Astrocyte (in vitro differentiated cells and primary cell): ENCODE measurements at places on chromosomes 5 and 9.

GRCh38 chr9:88198341-88198807 lies 60.1 kb upstream of the SPATA31C2 start:
- peak; percentile 72 for DNase-seq

- DNase-seq: no peak
Measured at GRCh38 chr9:89400403-89401116, 82.3 kb downstream of the SECISBP2 start.

- DNase-seq: no peak
Measured at GRCh38 chr5:122173474-122174415, 44.4 kb downstream of the ZNF474 start.

DNA sequence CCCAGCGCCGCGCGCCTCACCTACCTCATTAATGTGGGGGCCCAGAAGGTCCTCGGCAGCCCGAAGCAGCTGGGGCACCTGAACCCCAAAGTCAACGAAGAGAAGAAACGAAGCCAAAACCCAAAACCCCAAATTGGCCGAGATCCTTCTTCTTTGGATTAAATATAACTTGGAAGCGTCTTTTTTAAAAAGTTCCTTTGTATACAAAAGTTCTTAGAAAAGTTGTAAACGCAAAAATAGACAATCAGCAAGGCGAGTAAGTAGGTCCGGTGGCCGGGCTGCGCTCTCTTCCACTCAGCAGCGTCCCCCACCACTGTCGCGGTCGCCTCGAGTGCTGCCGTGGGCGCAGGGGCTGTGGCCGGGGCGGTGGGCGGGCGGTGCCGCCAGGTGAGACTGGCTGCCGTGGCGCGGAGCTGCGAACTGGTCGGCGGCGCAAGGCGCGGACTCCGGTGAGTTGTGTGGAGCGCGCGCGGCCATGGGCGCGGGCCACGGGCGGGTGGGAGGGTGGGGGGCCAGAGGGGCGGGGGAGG lies 360 bp downstream of the KLF4 start:
- no peak for DNase-seq

GRCh38 chr5:142428036-142428772 lies 103.4 kb upstream of the SPRY4 start:
- DNase-seq: no peak

GRCh38 chr5:375921-376798 lies 54.6 kb downstream of the AHRR start:
- DNase-seq: no peak

GRCh38 chr9:112846528-112847488 lies 43.9 kb downstream of the SLC46A2 start:
- DNase-seq: peak; percentile 75

DNA sequence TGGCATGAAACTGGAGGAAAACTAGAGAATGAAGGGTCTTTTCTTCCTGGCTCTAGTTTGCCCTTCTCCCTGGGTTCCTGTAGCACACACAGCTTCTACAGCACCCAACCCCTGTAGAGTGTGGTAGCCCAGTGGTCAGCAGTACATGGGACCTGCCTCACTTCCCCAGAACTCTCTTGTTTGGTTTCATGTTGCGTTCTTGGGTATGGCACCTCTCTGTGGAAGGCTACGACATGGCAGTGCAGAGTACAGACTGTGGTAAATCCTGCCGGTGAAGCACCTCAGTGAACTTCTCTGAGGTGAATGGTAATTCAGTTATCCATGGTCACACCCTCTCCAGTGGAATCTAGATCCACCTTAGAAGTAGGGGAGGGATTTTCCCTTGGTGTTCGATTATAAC lies 105.5 kb downstream of the TLR4 start:
- DNase-seq: no peak

GRCh38 chr9:34989946-34990635 lies 546 bp downstream of the DNAJB5 start:
- peak; percentile 52 for DNase-seq

DNA sequence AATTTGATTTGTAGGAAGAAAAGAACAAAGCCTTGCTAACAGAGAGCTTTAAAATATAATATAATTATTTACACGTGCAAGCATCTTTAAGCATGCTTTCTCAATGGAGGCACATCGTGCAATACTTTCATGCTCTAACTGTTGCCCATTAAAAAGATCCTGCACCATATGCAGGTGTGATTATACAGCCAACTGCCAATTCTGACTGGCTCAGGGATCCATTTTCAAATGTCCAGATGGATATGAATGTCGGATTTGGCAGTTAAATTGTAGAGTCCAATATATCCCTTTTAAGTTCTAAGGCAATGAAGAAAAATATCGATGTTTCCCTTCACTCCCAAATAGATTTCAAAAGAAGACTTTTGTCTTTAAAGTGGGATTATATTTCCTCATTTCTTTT lies 416.4 kb upstream of the CD180 start:
- no peak for DNase-seq

GRCh38 chr9:36140086-36141084 lies 3.9 kb downstream of the GLIPR2 start:
- DNase-seq: no peak

- DNase-seq: no peak
Measured at GRCh38 chr5:177457852-177458681, 11.5 kb downstream of the PRR7 start.

DNA sequence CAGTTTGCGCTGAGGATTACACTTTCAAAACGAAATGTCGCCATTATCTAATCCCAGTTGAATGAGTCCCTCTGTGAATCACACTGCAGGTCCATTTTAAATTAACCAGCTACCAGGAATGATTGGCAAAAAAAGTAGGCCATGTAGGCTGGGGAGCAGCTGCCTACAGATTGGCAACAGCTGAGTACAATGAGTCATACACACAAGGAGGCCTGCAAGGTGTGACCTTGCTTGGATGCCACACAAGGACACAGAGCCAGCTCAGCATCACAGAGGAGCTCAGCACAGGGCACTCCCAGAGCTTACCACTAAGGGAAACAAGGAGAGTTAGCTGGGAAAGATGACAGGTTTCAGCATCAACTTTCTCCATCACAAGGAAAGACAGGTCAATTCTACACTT lies 12.9 kb downstream of the HAVCR1 start:
- DNase-seq: peak; percentile 16

- no peak for DNase-seq
Measured at GRCh38 chr9:111621895-111622480, 9.1 kb upstream of the DNAJC25 start.

GRCh38 chr5:109252731-109253130 lies 157.0 kb downstream of the PJA2 start:
- no peak for DNase-seq

GRCh38 chr5:72209147-72210115 lies 102.2 kb downstream of the MAP1B start:
- DNase-seq: peak; percentile 31

- peak; percentile 73 for DNase-seq
Measured at GRCh38 chr5:67414712-67415111, 218.1 kb upstream of the CD180 start.

DNA sequence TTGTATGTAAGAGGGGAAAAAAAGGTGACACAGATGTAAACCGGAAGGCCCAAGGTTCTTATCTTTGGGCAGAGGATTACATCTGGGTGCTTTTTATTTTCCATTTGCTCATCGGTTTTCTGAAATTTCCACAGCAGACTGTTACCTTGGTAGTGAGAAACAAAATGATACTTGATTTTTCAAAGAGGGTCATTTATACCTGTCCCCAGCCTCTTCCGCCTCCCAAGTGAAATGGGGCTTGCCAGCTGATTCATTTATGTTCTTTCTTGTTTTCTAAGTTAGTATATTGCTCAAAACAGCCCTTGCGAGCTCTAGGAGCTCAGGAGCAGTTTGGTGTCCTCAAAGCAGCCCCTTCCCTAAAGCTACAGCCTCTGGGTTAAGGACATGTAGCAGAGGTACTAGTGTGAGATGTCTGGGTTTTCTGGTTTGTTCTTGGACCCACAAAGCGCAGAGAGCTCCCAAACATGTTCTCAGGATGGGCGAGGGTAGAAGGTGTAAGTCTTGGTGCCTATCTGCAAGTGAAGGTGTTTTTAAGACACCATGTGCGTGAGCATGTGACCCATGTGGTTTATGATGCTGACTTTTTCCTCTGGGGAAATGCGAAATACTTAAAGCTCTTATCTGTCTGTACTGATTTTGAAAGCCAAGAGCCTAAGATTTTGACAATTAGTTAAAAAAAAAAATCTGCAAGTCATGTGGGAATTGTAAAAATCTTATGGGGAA lies 38.3 kb downstream of the DAPK1 start:
- DNase-seq: no peak

DNA sequence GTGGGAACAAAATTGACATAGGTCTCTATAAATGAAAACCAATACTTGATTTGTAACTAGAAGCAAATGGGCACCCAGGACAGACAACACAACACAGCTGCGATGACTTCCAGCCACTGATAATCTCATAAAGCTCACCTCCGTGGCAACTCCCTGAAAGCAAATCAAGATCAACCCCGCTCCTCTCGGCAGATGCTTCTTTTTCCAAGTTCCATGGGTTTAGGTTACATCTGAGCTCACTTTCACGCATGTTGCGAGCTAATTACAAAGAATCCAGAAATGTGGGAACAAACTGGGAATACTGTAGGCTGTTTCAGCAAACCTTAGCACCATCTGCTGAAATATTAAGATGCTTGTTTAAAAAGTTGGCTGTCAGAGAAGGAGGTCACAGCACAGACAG lies 153.9 kb downstream of the ELAVL2 start:
- DNase-seq: no peak

GRCh38 chr9:111877420-111877819 lies 19.2 kb upstream of the UGCG start:
- no peak for DNase-seq

DNA sequence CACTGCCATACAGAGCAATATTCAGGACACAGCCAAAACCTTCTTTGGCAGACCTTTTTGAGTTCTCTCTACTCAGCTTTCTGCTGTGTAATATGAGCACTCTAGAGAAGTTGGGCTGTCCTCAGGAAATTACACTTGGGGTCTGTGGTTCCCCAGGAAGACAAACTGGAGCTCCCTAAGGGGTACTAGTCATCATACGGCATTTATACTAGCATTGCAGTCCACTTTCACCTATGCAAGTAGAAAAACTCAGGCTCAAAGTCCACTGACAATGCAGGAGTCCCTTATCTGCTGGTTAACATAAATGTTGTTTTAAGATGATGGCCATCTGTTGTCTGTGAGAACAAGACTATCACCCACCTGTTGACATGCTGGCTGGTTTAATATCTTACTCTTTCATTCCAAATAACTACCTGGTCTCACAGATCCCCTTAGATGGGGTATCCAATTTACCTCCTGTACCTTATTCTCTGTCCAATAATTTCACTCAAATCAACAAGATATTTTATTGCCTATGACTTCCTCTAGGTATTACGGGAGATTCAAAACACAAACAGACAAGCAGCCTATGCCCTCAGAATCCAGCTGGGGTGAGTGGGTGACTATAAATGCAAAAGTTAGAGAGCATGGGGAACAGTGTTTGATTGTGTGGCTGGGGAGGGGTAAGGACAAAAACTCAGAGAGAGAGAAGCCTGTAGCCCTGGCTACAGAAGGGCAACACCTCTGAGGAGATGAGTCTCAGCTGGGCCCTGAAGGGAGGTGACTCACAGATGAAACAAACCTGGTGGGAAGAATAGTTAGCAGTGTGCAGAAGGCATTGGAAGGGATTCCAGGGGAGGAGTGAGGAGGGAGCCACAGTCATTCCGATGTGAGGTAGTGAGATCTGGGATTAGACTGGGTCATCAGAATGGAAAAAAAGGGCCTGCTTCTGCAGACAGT lies 10.2 kb downstream of the DOCK8 start:
- DNase-seq: no peak

GRCh38 chr5:172607213-172607793 lies 33.8 kb upstream of the NEURL1B start:
- no peak for DNase-seq

GRCh38 chr5:116308391-116308790 lies 223.6 kb downstream of the COMMD10 start:
- DNase-seq: no peak

- no peak for DNase-seq
Measured at GRCh38 chr5:10592601-10593000, 28.7 kb downstream of the ANKRD33B start.

DNA sequence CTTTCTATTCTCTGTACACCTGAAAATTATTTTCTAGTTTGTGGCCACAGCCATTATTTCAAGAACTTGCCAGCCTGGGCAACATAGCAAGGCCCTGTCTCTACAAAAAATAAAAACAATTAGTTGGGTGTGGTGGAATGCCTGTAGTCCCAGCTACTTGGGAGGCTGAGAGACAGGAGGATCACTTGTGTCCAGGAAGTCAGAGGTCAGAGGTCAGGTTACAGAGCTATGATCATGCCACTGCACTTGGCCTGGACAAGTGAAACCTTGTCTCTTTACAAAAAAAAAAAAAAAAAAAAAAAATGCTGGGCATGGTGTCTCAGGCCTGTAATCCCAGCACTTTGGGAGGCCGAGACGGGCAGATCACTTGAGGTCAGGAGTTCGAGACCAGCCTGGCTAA lies 58.3 kb downstream of the HMGCR start:
- DNase-seq: no peak

- DNase-seq: peak; percentile 88
Measured at GRCh38 chr9:73805111-73805510, 653.4 kb downstream of the ANXA1 start.

GRCh38 chr5:7445831-7446230 lies 49.9 kb downstream of the ADCY2 start:
- no peak for DNase-seq

DNA sequence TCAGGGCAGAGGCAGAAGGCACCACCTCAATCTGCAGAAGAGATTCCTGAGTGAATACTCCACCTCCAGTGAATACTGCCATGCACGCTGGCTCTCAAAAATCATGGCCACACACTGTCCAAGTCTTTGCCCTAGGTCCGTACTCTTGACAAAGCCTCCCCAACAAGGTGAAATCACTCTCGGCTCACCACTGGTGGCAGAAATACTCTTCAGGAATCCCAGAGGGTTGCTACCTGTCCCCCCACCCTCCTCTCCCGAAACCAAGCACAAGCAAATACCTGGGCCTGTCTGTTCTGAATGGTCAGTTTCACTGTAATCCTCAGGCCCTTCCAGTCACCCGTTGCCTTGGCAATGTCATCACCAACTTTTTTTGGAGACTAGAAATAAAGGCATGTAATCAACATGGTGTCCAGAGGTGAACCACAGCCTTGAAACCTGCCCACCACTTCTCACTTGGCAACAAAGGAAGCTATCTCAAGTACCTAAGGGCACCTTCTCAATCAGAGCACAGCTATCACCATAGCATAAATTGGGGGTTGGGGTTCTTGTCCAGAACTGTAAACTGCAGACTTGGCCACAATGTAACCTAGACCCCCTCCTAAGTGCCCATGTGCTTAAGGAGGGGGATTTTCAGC lies 1.8 kb downstream of the RPL12 start:
- no peak for DNase-seq

GRCh38 chr9:72041775-72042194 lies 18.6 kb downstream of the C9orf57 start:
- DNase-seq: peak; percentile 80

GRCh38 chr5:101174981-101175380 lies 271.9 kb upstream of the ST8SIA4 start:
- DNase-seq: no peak

GRCh38 chr9:121868626-121869025 lies 217.2 kb downstream of the DAB2IP start:
- DNase-seq: no peak
